ENCODE measurements at places on chromosomes 11 and 22. TPM values are rescaled to one million over a fixed set of nuclear protein-coding genes. Genes with fewer than 3 reads are reported as not detected.

The P2RY2 gene
- 2.5 TPM for total RNA-seq

The MIOX gene
- total RNA-seq, result not detected

The LRP4 gene
- 2.5 TPM for total RNA-seq

The SHISA8 gene
- not detected for total RNA-seq

The OR56A1 gene
- not detected for total RNA-seq

The FBLN1 gene
- 101 TPM for total RNA-seq

The MMP11 gene
- 3.9 TPM for total RNA-seq

The ART1 gene
- total RNA-seq, result not detected

The LMO1 gene
- not detected for total RNA-seq

The ANO1 gene
- total RNA-seq, result 0.43 TPM

The GAB4 gene
- not detected for total RNA-seq

The ZNF143 gene
- 16.9 TPM for total RNA-seq
